ENCODE measurements at places on chromosomes 6 and 20.
A peak's percentile ranks its signal among the peaks of the same experiment; 100 is the strongest.

DNA sequence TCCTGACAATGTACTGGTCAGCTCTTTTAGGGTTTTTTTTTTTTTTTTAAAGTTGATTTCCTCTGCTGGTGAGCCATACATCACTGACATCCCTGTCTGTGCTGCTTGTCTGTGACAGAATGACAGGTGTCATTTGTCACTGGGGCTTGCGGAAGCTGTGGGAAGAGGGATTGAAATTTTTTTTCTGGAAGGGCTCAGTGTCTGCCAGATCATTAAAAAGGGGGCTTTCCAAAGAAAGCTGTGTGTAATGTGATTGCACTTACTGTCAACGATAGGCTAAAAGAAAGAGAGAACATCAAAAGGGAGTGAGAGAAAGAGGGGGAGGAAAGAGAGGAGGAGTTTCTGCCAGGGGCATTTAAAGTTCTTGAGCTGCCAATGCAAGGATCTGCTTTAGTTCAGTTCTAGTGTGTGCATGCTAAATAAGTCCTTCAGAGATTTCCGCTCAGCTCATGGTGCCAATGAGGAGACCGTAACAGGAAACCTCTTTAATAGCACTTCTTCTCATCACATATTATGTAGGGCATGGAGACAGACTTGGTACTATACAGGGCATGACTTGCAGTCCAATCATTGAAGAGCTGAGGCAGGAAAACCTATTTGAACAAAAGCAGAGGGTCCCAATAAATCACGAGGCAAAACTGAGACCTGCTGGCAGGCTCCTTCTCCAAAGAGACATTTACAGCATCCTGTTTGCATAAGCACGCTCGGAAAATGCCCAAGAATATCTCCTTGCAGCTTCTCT, 177.2 kb downstream of the TSHZ2 start:
- DNase-seq = no peak

GRCh38 chr6:2507016-2507415, 243.7 kb downstream of the MYLK4 start:
- DNase-seq = no peak

DNA sequence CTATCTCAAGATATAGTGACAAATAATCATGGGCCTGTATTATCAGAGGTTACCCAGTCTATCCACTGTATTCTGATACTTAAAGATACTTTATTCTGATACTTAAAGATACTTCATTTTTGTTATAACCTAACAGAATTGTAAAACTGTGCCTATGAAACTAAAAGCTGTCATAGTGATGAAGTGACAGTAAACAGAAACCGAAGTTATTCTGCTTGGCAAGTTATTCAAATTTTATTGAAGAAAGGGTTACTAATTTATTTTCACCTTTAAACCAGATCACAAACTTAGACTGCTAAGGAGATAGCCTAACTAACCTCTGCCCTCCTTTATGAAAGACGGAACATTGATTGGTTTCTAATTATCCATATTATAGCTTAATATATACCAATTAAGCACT, 604.6 kb upstream of the IMPG1 start:
- no peak for DNase-seq

GRCh38 chr6:78744144-78744543, 123.2 kb upstream of the IRAK1BP1 start:
- DNase-seq = no peak

DNA sequence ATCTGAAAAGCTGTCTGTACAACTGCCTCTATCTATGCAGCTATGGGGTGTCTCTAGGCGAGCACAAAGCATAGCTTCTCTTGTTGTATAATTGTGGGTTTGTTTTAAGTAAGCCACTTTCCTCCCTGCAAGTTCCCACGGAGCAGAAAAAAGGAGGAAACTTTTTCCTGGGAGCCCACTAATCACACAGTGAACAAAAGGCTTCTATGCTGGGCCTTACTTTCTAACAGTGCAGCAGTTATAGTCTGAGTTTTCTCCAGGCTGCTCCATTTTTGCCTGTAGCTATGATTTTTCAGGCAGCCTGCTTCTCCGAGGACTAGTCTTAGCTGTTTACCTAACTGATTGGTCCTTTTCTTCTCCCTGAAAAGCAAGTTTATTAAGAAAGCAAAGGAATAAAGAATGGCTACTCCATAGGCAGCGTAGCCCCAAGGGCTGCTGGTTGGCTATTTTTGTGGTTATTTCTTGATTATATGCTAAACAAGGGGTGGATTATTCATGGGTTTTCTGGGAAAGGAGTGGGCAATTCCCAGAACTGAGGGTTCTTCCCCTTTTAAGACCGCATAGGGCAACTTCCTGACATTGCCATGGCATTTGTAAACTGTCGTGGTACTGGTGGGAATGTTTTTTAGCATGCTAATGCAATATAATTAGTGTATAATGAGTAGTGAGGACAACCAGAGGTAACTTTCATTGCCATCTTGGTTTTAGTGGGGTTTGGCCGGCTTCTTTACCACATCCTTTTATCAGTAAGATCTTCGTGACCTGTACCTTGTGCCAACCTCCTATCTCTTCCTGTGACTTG, 84.3 kb downstream of the OPRM1 start:
- DNase-seq = no peak

- no peak for DNase-seq
These were observed 659.0 kb upstream of the HS3ST5 start for GRCh38 chr6:115001731-115002350.

GRCh38 chr6:136846046-136846445, 23.7 kb downstream of the PEX7 start:
- DNase-seq = no peak

GRCh38 chr20:5504061-5504739, 187.4 kb upstream of the PROKR2 start:
- DNase-seq = no peak

DNA sequence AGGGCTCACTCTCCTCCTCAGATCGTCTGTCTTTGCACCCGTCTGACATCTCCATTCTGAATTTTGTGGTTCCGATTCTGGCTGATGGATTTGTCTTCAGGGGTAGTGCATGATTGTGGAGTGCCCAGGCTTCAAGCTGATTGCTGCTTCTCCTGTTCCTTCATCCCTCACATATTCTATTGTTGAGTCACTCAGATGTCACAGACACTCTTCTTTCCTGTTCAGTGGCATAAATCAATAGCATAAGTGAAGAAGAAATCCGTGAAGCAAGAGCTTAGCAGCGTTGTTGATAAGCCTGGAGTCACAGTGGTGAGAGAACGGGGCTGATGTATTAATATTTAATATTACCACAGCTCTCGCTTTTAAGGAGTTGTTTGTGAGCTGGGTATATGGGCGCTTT, 152.5 kb downstream of the MTHFD1L start:
- no peak for DNase-seq

DNA sequence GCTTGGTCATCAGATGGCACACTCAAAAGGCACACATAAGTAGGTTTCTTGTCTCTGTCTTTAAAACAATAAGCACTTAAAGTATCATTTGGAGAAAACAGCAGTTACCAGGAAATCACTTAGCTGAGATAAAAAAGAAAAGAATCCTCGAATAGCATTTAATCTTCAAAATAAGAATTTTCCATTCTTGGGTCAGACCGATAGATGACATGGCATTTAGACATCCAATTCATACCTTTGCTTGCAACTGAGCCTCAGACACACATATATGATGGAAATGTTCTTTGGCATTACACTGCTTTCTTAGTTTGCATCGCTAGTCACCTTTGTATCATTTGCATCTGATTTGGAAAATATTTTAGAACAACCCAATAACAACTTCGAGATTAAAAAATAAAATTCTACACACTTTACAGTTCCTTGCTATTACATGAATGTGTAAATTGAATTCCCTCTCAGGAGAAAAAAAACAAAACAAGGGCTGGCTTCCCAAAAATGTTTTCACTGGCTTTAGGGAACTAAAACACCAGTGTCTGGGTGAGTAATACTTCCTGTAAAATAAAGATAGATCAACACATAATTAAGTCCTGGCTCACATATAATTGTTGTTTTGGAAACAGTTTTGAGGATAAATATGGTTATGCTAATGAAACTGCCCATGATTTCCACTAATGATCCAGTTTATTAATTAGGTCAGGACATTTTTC, 1.3 kb upstream of the RNF217 start:
- no peak for DNase-seq

- no peak for DNase-seq
These were observed 64.8 kb downstream of the HCRTR2 start for GRCh38 chr6:55239099-55239498.

GRCh38 chr6:37698264-37699137, 818 bp upstream of the MDGA1 start:
- DNase-seq = no peak

- no peak for DNase-seq
These were observed 427 bp upstream of the NFKBIE start for GRCh38 chr6:44265722-44266233.

DNA sequence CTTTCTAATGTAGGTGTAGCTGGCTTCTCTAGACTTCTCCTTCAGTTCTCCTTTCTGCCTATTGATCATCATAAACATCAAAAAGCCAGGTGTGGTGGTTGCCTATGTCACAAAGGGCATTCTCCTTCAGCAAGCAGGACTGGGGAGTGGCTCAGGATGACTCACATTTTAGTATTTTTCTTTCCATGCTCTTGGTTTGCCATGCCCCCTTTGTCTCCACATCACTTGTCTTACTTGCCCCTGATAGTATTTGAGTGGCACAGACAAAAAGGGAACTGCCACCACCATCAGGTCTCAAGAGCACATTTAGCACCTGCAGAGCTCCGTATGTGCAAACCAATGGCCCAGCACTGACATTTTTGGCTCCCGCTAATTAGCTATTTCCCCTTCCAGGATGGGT, 698.8 kb downstream of the DHX35 start:
- DNase-seq = no peak

- DNase-seq = no peak
These were observed 43.7 kb upstream of the HFE start for GRCh38 chr6:26043384-26044139.

- DNase-seq = no peak
These were observed 895.6 kb upstream of the MAP3K7 start for GRCh38 chr6:91482498-91482897.

- DNase-seq = no peak
These were observed 714.0 kb downstream of the UTRN start for GRCh38 chr6:144999127-144999526.

- DNase-seq = no peak
These were observed 112.8 kb downstream of the ARHGAP18 start for GRCh38 chr6:129597023-129597713.

GRCh38 chr6:156996265-156996664, 219.1 kb downstream of the ARID1B start:
- no peak for DNase-seq

- DNase-seq = no peak
These were observed 27.6 kb downstream of the TINAG start for GRCh38 chr6:54335871-54336270.

GRCh38 chr6:90233994-90234393, 62.6 kb downstream of the BACH2 start:
- peak; percentile 70 for DNase-seq

DNA sequence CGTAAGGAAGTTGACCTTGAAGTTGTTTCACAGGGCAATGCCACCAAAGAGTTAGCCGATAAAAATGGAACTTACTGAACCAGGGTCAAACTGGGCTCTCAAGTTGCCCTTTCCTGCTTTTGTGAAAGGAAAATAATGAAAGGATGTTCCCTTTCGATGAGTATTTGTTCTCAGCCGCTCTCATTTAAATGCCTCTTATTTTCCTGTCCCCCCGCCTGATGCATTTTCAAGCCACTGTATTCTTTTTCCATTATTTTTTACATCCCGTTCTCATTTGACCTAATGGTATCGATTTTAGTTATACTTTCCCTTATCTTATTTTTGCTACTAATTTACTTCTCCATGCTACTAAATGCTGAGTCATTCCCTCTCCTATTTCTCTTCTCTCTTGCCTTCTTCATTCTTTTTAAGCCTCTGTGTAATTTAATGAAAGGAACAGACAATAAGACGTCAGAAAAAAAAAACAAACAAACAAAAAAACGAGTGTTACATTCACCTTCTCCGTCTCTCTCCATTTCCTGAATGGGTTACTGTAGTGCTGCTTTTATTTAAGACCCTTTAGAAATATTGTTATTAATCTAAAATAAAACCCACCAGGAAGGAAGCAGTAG, 655 bp upstream of the NDUFAF4 start:
- DNase-seq = no peak

- no peak for DNase-seq
These were observed 20.5 kb upstream of the TBC1D32 start for GRCh38 chr6:121354764-121355163.

All from activated CD8-positive, alpha-beta memory T cell treated with anti-CD3 and anti-CD28 coated beads for 1 hour (primary cell).